ENCODE measurements at places on chromosomes 1 and 21. TPM values are rescaled to one million over a fixed set of nuclear protein-coding genes. Genes with fewer than 3 reads are reported as not detected.

The HSD3B2 gene
- not detected for total RNA-seq

The MTOR gene
- total RNA-seq = 38.7 TPM

The CD1E gene
- not detected for total RNA-seq

The APOBEC4 gene
- total RNA-seq = not detected

Data from frontal cortex (tissue), 4 donors.